ENCODE measurements at places on chromosomes 2 and 18.

GRCh38 chr2:127063701-127064590 lies 43.0 kb downstream of the BIN1 start:
- DNase-seq = no peak

- DNase-seq = no peak
Observed at GRCh38 chr2:218811382-218811781, 20.2 kb downstream of the PRKAG3 start.

- DNase-seq = no peak
Observed at GRCh38 chr2:63701406-63701805, 112.6 kb downstream of the MDH1 start.

DNA sequence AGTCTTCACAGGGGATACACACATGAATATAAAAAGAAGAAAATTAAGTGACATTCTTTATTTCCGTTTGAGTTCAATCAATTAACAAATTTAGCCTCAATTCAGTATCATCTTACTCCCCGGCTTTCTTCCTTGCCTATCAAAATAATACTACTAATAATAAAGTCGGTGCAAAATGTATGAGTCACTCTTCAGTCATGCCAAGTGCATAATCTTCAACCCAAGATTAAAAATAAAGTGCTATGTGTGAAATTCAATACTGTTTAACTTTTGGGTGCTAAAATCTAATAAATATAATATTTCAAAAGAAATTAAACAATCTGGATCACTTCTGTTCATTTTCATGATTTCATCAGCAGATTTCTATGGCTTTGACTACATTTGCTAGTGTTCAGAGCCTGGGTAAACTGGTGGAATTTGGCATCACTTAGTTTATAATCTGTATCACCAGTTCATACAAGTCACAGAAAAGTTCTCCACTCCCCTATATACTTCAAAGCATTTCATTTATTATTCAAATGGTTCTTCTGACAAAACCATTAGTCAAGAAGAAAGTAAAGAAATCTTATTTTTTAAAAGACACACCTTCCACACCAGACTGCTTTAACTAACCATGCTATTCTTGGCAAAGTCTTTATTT lies 183.6 kb downstream of the THADA start:
- no peak for DNase-seq

GRCh38 chr2:135096665-135097446 lies 44.8 kb downstream of the RAB3GAP1 start:
- no peak for DNase-seq

GRCh38 chr2:94872676-94873361 lies 1.6 kb downstream of the TEKT4 start:
- no peak for DNase-seq
